ENCODE measurements at places on chromosomes 16 and 17.

DNA sequence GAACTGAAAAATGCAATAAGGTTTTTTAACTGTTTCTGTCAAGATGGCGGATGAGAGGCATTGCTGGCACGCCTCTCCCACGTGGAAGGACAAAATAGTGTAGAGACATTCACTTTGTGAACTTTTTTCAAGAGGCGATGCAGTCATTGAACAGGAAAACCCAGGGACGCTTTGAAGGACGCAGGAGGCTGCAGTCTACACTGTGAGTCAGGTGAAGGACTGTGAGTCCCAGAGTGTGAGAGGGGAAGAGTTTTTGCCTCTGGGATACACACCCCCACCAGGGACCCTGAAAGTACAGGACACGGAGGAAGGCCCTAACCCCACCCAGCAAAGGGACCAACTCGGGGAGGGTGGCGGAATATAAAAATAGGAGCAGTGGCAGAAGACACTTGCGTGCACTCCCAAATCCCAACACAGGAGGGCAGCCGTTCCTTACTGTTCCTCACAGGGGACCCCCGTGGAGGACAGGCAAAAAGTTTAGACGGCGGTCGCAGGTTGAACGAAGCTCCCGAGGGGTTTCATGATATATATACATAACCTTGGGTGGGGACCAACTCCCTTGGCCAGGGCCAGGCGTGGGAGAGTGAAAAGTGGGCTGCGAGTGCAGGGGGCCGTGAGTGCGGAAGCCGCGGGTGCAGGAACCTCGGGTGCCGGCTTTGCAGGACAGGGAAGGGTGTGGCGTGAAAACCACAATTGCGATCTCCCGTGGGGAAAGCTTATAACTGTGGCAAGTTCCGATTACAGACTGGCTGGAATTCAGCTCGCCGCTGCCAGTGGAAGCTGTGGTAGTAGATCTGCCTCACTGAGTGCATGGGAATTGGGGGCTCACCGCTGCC is 82.0 kb upstream of the ALOX12 start:
- peak; percentile 34 for DNase-seq

GRCh38 chr16:70678898-70679670 is 6.8 kb downstream of the MTSS2 start:
- DNase-seq = no peak

GRCh38 chr17:14298221-14298946 is 2.5 kb upstream of the HS3ST3B1 start:
- no peak for DNase-seq

DNA sequence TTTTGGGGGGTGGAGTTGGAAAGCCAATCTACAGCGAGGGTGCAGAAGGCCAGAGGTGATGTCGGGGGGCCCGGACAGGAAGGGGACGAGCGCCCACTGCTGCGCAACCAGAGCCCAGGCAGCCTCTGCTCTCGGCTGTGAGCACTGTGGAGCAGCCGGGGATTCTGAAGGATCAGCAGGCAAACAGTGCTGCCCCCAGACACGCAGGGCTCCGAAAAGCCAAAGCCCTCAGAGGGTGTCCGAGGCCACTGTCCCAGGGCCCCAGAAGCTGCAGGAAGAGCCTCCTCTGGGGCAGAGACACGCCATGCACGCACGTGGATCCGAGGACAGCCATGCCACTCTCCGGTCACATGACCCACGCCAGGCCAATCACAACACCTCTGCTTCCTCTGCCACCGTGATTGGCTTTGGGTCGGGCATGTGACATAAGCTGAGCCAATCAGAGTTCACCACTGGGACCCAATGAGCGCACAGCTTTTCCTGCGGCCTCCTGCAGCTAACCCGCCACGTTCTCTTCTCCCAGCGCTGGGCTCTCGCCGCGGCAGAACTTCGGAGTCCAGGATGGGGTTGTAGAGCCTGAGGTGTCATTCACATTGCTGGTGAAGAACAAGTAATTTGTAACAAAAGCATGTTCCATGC is 40.7 kb downstream of the ACTG1 start:
- peak; percentile 82 for DNase-seq

GRCh38 chr16:11674818-11675560 is 6.7 kb downstream of the SNN start:
- DNase-seq = no peak

DNA sequence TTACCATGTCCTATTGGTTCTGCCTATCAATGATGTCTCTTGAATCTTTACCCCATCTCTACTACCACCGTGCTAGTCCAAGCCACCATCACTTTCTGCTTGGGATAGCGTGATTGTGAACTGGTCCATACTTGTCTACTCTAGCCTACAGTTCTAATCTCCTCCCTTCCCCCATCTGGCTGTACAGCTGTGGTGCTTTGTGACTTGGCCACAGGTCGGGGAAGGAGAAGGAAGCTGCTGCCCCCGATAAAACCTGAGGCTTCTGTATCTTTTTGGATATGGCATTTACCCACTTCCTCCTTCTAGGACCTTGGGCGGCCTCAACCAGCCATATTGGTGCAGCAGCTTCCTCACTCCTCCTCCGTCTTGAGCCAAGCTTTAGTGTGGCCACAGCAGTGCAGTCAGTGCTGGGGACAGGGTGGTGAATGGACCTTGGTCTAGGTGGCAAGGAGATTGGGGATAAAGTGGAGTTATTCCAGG is 314 bp upstream of the ITGA2B start:
- DNase-seq = no peak

- no peak for DNase-seq
These were observed 6.0 kb upstream of the ATP1B2 start for GRCh38 chr17:7644775-7645174.

DNA sequence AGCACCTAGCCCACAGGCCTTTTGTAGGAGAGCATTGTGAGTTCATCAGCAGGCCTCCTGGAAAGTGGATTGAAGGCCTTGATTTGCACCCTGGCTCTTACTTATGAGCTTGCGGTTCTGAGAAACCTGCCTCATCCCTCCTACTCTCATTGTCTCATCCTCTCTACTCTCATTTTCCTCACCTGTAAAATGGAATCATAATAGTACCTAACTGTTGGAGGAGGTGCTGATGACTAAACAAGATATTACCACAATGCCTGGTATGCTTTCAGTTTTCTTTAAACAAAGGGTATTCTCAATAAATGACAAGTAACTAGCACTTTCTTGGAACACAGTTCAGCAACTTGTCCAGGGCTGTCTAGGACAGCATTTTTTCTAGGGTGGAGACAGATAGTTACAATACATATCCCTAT is 243.1 kb upstream of the MAF start:
- no peak for DNase-seq

- DNase-seq = no peak
These were observed 29.3 kb downstream of the HIC1 start for GRCh38 chr17:2084036-2084765.

- DNase-seq = no peak
These were observed 245.4 kb downstream of the NTN1 start for GRCh38 chr17:9266697-9267117.

DNA sequence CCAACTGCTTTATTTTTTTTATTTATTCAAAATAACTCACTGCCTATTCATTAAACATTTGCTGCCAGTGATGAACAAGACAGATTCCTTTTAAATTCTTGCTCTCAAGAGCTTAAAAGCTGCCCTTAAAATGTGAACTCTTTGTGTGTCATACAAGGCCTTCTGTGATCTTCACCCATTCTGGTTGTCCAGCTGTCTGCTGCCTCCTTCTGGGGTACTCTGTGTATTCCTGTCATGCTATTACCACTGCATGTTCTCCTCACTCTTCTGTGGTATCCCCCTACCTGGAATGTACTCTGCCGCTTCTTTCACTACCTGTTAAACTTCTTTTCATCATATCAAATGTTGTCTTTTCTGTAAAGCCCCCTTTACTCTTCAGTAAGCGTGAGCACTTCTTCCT is 165.8 kb downstream of the CHD9 start:
- no peak for DNase-seq

DNA sequence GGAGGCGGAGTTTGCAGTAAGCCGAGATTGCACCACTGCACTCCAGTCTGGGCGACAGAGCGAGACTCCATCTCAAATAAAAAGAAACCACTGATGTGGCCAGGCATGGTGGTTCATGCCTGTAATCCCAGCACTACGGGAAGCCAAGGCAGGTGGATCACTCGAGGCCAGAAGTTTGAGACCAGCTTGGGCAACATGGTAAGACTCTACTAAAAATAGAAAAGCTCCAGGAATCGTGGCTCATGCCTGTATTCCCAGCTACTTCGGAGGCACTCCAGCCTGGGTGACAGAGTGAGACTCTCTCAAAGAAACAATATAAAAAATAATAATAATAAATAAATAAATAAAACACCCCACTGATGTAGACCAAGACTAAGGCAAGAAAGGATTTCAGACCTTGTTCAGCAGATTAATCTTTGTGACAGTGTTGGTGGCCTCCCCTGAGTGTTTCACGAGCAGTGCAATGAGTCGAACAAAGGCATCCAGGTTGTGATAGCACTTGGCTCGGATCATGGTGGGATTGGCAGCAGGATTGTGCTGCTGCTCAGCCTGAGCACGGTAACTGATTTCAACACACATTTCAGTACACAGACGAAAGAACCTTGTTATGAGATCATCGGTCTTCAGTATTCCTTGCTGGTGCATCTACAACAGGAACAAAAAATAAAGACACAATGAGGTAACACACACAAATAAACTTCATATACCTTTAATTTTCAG is 18.6 kb downstream of the SETD6 start:
- DNase-seq = no peak

GRCh38 chr16:67965668-67966548 is 2.5 kb downstream of the SLC12A4 start:
- DNase-seq = no peak

DNA sequence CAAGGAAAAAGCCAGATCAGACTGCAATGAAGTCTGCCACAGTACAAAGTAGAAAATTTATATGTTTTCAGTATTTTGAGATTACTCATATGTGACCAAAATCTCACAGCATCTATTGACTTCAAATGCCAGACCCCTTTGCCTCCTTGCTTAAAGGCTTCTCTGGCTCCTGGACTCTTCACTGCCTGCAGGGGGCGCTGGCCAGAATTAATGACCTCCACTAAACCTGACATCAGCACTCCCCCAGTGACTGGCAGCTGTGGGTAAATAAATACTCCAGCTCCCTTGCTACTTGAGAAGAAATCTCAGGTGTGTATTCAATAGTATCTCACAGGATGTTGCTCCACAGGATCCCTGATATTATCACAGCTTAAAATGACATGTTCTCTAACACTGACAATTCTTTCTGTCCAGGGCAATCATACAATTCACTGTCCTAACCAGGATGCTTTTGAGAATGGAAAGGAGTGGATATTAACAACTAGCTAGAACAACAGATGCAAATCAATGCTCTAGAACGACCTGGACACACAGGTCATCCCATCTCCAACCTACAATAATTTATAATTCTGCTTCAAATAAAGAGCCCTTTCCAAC is 4.0 kb downstream of the BECN1 start:
- DNase-seq = no peak

DNA sequence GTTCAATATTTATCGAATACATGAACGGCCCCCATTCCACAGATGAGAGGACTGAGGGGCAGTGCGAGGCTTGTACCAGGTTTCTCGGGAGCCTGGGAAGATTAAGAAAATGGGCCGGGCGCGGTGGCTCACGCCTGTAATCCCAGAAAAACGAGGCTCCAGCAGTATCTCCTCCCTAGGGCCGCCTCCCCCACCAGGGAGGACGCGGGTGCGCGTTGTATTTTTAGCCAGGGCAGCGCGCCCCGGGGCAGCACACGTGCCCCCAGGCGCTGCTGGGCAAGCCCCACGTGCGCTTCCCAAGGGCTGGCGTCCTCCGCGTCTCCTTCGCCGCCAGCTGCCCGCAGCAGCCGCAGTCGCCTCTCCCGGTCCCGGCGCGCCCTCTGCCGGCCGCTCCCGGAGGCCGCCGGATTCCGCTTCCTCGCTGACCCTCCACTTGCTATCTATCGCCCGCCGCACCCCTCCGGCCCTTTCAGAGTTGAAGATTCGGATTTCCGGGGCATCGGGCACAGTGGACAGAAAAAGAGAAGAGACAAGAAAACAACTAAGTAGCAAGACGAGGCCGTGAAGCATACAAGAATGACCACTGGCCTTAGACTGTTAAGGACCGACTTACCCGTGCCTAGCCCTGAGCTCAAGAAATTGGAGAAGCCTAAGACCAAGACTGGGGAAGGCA is 1.9 kb upstream of the YBX2 start:
- peak; percentile 56 for DNase-seq

DNA sequence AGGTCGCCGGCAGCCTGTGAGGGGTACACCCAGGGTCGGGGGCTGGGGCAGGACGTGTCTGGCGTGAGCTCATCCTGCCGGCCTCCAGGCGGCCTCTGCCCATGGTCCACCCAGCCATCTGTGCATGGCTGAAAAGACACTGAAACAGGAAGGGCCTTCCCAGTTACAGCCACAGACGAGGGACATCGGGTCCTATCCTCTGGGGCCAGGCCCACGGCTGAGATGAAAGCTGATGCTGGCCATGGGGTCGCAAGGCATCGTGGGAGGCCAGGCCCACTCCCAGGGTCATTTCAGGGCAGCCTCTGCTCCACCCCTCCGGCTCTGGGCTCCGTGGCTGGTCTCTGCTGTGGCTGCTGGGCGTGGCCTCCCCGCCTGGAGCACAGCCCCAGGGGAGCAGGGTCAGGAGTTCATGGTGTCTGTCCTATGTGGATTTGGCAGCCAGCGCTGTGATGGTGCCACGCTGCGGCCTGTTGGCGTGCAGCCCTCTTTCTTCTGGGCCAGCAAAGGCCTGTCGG is 16.6 kb upstream of the ATP6V0C start:
- DNase-seq = no peak

GRCh38 chr17:6350806-6351205 is 84.1 kb downstream of the AIPL1 start:
- no peak for DNase-seq

- no peak for DNase-seq
These were observed 13.8 kb downstream of the IGSF6 start for GRCh38 chr16:21638573-21638975.

DNA sequence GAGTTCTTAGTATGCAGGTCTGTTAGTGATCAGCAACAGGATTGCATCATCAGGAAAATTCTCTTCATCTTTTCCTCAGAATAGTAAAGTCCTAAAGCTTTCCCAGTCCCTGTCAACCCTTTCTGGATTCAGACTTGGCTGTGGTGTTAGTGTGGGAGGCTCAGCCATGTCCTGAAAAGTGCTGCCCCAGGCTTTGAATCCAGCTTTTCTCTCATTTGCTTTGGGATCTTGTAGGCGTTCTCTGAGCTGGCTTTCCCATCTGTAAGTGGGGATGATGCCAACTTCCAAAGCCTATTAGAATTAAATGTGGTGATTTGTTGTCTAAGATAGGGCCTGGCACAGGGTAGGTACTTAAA is 3.0 kb downstream of the ALKBH5 start:
- no peak for DNase-seq

DNA sequence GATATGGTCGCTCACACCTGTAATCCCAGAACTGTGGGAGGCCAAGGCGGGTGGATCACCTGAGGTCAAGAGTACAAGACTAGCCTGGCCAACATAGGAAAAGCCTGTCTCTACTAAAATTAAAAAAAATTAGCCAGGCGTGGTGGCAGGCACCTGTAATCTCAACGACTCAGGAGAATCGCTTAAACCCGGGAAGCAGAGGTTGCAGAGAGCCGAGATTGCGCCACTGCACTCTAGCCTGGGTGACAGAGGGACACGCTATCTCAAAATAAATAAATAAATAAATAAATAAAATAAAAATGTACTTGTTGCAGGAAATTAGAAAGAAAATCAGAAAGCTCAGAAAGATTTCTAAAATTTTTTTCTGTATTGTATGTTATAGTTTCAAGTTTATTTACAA is 113.9 kb downstream of the LITAF start:
- no peak for DNase-seq

GRCh38 chr16:57409870-57410587 is 5.5 kb downstream of the CCL17 start:
- no peak for DNase-seq

GRCh38 chr16:84283314-84284153 is 11.1 kb upstream of the WFDC1 start:
- no peak for DNase-seq
